ENCODE measurements at places on chromosomes 7 and 10.

- DNase-seq: no peak
Observed at GRCh38 chr10:20958225-20958624, 61.1 kb upstream of the NEBL start.

DNA sequence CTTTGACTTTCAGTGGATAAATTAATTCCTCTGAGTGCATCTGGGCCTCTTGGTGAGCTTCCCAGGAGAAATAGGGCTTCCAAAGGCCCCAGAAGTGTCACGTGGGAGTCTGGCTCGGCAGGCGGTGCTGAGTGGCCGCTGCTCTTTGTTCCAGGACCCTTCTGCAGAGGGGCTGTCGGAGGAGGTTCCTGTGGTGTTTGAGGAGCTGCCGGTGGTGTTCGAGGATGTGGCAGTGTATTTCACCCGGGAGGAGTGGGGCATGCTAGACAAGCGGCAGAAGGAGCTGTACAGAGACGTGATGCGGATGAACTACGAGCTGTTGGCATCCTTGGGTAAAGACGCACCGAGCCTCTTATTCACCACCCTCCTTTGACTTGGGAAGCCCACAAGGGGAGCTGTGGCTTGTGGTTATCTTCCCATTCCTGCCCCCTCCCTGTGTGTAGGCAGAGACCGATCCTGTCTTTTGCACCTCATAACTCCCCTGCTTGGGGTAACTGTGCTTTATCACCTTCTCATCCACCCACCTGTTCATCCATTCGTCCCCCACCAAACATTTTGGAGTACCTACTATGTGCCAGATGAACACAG, 11.9 kb downstream of the ZNF862 start:
- no peak for DNase-seq

GRCh38 chr10:116888380-116889055, 39.2 kb downstream of the ENO4 start:
- DNase-seq: no peak

- DNase-seq: no peak
Observed at GRCh38 chr7:139078399-139078798, 31.1 kb downstream of the ZC3HAV1 start.

GRCh38 chr10:12510501-12510941, 161.2 kb downstream of the CAMK1D start:
- no peak for DNase-seq

DNA sequence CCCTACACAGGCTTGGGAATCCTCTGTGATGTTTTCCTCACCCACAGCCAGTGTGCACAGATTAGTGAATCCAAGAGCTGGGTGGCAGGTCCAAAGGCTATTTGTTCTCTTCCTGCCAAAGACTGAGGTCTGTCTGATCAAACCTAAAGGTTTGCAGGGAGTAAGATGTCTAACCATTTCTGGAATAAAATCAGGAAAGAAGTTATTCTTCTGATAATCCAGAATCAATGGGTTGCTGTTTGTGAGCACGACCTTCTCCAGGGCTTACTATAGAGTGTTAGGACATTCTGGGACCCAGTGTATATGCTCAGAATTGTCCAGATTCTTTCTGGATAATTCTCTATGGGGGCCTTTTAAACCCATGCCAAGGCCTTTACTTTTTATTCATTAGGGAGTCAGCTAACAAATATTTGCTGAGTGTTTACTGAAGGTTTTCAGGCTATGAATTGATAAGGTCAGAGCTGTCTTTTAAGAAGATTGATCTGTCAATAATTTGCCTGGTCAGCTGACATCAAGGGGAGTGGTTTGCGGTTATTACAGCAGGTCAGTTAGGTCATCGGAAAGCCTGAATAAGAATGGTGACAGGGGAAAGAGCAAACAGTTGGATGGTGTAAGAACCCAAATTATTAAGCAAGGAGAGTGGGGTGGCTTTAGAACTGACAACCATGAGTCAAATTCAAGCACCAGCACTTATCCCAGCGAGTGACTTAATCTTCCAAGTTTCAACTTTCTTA, 7.5 kb upstream of the TECTB start:
- no peak for DNase-seq

DNA sequence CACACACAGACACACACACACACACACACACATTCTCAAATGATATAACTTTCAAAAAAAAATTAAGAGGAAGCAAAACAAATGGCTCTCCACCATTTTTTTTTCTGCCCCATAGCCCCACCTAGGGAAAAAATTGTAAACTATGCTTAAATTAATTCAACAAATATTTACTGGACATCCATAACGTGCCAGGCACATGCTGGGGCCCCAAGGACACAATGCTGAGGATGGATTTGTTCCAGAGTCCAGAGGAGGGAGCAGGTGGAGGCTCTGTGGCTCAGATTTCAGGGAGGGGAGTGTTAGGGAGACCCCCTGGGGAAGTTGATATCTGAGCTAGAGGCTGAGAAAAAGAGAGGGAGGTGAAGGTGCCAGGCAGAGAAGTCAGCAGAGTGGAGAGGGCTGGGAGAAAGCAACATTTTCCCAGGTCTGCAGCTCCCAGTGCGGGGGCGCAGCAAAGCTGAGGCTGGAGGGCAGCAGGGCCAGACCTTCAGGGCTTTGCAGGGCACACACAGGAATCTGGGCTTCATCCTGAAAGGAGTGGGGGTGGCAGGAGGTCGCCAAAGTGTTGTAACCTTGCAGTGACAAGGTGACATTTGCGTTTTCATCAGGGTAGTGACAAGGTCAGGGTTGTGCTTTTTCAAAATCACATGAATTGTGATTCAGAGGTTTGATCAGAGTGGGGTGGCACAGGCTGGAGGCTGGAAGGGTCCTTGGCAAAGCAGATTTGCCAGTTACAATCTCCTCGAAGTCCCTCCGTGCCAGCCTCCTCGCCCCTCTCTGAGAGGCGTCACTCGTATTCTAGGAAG, 261.6 kb downstream of the WDR11 start:
- DNase-seq: no peak

DNA sequence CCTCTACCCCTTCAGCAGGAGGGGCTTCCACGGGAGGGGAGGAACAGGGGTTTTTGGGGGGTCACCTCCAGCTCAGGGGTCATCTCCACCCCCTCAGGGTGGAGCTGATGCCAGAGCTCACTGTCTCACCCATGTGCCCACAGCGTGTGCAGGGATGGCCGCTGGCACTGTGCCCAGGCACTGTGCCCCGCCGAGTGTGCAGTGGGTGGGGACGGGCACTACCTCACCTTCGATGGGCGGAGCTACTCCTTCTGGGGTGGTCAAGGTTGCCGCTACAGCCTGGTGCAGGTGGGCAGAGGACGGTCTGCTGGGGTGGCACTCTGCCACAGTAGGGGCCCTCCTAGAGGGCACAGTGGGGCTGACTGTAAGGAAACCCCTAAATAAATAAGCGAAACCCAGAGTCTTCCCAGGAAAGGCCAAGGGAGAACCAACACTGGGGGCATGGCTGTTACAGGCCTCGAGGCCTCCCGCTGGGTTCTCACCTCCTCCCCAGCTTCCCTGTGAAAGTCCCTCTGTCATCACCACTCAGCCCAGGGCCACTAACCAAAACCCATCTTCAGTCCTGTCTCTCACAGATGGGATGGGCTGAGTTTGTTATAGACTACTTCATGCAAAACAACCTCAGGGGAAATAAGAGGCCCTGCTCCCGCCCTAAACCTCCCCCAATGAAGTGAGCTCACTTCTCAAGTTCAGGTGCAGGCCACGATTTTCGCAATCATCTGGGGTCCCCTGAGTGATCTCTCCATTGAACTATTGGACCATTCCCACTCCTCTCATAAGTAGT, 7.4 kb upstream of the ZNF467 start:
- no peak for DNase-seq

All from NCI-H187 (cell line).